ENCODE measurements at places on chromosomes 7 and 10.

GRCh38 chr10:88041243-88042159 lies 178.1 kb downstream of the PTEN start:
- DNase-seq: no peak

DNA sequence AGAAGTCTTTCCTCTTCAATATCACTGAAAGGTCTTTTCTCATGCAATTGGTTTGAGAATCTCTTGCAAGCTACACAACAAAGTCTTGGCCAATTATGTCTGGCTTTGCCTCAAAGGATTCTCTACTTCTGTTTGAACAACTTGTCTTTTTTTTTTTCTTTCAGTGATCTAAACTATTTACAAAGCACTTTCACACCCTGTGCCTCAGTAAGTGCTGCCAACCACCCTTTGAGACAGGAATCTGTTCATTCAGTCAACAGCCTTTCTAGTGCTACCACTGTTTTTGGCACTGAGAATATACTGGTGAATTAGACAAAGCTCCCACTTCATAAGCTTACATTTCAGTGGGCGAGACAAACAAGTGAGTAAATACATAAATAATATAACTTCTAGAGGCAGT lies 26.9 kb upstream of the SDK1 start:
- no peak for DNase-seq

- DNase-seq: no peak
Observed at GRCh38 chr10:15735763-15736162, 16.0 kb upstream of the ITGA8 start.

DNA sequence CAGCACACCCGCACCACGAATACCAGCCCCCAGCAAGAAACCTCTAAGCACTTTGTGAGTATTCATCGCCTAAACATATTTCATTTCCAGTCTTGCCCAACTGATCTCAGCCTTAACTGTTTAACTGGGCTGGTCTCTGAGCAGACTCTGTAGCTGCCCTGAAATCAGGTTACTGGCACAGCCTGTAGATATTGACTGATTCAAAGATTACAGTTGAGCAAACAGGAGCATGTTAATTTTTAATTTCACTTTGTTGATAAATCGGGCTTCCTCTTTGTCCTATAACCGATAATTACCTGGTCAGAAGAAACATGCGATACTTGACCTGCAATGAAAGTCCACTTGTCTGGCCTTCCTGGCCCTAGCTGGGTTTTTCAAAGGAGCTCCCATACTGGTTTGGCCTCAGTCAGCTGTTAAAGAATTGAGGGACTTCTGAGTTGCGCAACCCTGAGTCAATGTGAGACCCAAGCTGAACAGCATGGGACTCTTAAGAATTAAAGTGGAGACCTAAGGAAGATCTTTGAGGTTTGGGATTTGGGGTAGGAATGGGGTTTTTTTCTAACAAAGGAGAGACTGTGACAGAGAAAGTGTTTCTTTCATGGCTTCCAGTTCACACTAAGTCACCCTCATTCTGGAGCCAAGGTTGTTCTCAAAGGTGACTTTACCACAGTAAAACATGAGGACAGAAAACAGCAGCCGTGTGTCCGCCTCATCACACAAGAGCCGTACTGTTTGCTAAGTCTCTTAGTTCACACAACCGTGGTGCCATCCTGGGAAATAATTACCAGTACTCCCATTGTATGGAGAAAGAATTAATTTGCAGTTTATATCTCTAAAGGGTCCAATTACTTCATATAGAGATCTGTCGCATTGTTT lies 75.9 kb downstream of the PPP1R3C start:
- no peak for DNase-seq

DNA sequence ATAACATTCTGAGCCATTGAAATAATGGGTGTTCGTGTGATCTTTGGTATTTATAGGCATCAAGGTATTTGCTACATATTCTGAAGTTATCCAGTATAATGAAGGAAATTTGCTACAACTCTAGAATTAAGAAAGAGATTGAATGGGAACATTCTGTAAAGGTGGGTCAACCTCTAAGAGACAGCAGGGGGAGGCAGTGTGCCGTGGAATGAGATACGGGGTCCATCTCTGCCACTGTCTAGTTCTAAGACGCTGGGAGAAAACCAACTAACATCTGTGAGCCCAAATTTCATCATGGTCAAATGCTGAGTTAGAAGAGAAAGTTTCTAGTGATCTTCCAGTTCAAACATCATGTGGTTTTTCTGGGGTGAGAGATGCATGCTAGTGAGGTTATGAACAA lies 368.9 kb downstream of the SORCS1 start:
- DNase-seq: no peak

- DNase-seq: no peak
Observed at GRCh38 chr10:7410862-7411670, at the start of gene SFMBT2. Gene SFMBT2, minus strand, starts transcription at chr10:7411034. Its CDS starts 29,136 bp downstream, at chr10:7381898.

DNA sequence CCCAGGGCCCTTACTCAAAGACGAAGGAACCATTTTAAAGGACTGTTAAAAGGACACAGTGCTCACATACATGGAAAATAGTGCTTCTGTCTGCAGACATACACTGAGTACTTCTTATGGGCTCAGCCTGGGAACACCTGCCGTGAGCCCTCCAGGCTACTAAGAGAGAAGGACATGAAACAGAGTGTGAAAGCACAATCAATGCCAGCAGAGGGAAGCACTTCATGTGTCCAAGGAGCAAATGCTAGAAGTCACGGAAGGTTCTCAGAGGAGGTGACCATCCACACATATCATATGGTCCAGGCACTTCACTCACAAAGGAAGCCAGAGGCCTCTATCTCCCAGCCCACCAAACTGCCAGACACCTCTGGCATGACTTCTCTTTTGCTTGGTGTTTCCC lies 15.5 kb downstream of the ELMO1 start:
- no peak for DNase-seq

- no peak for DNase-seq
Observed at GRCh38 chr10:78042058-78042751, 8.5 kb downstream of the RPS24 start.

GRCh38 chr10:129940617-129941198 lies 23.4 kb downstream of the EBF3 start:
- no peak for DNase-seq

DNA sequence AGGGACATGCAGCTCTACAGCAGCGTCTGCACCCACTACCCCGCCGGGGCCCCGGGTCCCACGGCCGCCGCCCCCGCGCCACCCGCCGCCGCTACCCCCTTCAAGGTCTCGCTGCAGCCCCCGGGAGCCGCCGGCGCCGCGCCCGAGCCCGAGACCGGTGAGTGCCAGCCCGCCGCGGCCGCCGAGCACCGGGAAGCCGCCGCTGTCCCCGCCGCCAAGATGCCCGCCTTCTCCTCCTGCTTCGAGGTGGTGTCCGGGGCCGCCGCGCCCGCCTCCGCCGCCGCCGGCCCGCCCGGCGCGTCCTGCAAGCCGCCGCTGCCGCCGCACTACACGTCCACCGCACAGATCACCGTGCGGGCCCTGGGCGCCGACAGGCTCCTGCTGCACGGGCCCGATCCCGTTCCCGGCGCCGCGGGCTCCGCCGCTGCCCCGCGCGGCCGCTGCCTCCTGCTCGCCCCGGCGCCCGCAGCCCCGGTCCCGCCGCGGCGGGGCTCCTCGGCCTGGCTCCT lies 631 bp downstream of the OTUD1 start:
- no peak for DNase-seq

DNA sequence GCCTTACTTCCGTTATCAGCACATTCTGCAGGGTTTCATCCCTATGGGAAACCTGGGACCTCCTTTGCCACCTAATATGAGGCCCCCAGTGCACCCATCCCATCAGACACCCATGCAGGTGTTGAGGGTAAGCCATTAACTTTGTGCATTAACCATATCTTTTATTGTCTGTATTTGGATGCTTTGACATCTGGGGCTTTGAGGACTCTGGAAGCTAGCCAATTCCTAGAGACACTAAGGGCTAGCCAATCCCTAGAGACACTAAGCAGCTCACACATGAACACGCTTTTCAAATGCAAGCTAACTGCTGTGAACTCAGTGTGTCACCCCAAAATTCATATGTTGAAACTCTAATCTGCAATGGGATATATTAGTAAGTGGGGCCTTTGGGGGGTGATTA lies 272.5 kb upstream of the COBL start:
- DNase-seq: no peak

DNA sequence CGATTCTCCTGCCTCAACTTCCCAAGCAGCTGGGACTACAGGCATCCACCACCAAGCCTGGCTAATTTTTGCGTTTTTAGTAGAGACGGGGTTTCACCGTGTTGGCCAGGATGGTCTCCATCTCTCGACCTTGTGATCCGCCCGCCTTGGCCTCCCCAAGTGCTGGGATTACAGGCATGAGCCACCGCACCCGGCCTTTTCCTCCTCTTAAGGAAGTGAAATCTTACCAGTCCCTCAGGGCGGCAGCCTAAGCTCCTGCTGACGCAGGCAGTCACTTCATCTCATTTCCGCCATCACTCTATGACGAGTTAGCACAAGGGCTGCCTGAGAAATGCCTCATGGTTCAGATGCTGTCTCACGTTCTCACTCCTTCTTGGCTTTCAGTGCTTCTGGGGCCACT lies 246.0 kb upstream of the SHH start:
- DNase-seq: no peak

GRCh38 chr10:24009736-24010135 lies 199.2 kb upstream of the KIAA1217 start:
- no peak for DNase-seq

- no peak for DNase-seq
Observed at GRCh38 chr10:75827587-75828021, 396.2 kb downstream of the LRMDA start.

- DNase-seq: no peak
Observed at GRCh38 chr7:88586219-88586618, 173.3 kb upstream of the ZNF804B start.

DNA sequence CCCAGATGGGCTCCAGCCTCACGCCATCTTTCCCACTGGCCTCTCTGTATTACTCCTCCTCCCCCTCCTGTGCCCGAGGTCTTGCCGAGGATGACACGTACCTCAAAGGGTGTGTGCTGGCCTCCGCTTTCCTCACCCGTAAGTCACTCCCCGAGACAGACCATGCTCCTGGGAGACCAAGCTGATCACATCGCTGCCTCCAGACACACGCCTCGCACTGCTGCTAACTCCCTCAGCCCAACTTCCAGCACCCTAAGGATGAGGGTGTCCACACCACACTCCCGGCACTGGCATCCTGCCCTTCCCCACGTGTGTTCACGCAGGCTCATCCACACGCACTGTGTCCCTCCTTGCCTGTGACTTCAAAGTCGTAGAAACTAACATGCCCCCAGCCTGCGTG lies 24.0 kb downstream of the MAD1L1 start:
- DNase-seq: no peak

- no peak for DNase-seq
Observed at GRCh38 chr7:36746347-36746746, 22.1 kb upstream of the AOAH start.

GRCh38 chr10:77673101-77673500 lies 35.5 kb upstream of the KCNMA1 start:
- no peak for DNase-seq

GRCh38 chr10:68981074-68981473 lies 7.5 kb upstream of the KIFBP start:
- no peak for DNase-seq

GRCh38 chr10:33600381-33600780 lies 265.9 kb upstream of the NRP1 start:
- no peak for DNase-seq

GRCh38 chr10:62237966-62238365 lies 30.7 kb downstream of the RTKN2 start:
- DNase-seq: no peak

- DNase-seq: no peak
Observed at GRCh38 chr10:8378198-8378983, 323.9 kb downstream of the GATA3 start.

- DNase-seq: no peak
Observed at GRCh38 chr10:70974351-70974901, 86.1 kb upstream of the PCBD1 start.

DNA sequence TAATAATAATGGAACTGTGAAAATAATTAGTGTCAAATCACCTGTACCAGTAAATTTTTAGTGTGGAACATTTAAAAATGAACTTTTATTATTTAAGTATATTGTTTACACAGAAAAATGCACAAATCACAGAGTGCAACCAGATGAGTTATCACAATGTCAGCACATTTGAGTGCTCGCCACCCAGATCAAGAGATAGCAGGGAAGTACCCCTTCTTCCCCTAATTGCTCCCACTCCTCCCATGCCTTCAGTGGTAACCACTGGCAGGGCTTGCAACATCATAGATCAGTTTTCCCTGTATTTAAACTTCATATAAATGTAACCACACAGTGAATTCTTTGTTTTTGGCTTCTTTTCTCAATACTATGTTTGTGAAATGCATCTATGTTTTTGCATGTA lies 7.8 kb upstream of the GPR141 start:
- DNase-seq: no peak

DNA sequence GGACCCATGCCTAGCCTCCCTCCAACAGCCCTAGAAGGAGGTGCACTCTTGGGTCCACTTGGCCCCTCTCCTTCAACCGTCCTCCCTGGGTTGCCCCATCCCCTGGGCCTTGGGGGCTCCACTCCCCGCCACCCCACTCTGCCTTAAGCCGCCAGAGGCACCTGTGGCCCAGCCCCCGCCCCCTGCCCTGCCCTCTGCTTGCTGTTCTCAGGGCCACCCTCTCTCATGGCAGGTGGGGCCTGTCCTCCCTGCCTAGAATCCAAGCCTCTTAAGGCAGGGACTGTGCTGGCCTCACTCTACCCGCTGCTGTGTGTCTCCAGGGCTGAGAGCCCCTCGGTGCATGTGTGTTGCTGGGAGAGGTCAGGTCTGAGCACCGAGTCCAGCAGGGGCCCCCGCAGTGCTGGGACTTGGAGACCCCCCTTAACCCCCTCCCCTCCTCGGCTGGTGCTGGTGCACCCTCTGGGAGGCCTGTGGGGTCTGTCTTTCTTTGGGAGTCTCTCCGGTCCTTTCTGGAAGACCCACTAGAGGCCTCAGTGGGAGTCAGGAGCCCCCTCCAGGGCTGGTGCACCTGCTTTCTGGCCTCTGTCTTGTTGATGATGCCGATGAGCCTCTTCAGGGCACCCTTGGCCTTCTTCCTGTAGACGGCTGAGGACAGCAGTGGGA lies 43.8 kb downstream of the CFAP46 start:
- no peak for DNase-seq

DNA sequence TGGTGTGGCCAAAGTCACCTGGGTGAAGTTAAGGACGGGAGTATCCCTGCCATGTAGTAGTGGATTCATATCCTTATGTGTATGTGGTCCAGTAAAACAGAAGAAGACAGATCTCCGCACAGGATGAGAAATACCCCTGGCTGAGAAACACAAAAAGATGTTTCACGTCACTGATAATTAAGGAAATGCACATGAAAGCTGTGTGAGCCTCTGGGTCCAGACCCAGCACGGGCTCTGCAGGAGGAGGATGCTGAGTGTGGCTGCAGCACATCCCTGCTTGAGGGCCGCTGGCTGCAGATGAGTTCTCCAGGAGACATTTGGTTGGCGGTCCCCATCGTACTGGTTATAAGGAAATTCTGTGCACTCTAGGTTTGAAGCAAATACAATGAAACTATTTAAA lies 8.2 kb upstream of the SUN1 start:
- DNase-seq: no peak

- DNase-seq: no peak
Observed at GRCh38 chr7:149714910-149715471, 58.4 kb downstream of the ZNF467 start.
